ENCODE measurements at places on chromosomes 2 and 18. TPM values are rescaled to one million over a fixed set of nuclear protein-coding genes. Genes with fewer than 3 reads are reported as not detected.

DNA sequence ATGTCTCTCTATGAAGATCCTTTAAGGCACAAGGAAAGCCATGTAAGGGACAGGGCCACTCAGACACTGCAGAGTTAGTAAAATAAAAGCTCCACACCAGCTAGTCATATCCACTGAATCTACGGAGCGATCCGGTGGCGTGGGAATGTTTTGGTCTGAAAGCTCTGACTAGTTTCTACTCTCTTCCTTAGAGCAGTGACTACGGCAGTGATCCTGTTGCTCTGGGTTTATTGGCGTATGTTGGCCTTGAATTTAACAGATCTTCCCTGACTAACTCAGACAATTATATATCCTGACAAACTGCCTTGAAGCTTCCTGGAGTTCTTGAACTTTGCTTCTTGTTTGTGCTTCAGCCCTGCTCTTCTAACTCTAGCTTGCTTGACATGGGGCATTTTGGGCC, 115.3 kb upstream of the FZD5 start:
- H3K27ac ChIP-seq, result no peak overlapping the region
- no peaks in the 10 kb centered on the region for H3K36me3 ChIP-seq
- H3K4me3 ChIP-seq, result no peak overlapping the region
- no peak for DNase-seq
- H3K4me1 ChIP-seq, result no peaks in the 10 kb centered on the region

- H3K27me3 ChIP-seq, result no peaks in the 10 kb centered on the region
- no peak overlapping the region for H3K4me3 ChIP-seq
- H3K36me3 ChIP-seq, result no peaks in the 10 kb centered on the region
- H3K27ac ChIP-seq, result no peak overlapping the region
- no peak for DNase-seq
Measured at GRCh38 chr2:112683550-112684414, 37.0 kb upstream of the NT5DC4 start.

DNA sequence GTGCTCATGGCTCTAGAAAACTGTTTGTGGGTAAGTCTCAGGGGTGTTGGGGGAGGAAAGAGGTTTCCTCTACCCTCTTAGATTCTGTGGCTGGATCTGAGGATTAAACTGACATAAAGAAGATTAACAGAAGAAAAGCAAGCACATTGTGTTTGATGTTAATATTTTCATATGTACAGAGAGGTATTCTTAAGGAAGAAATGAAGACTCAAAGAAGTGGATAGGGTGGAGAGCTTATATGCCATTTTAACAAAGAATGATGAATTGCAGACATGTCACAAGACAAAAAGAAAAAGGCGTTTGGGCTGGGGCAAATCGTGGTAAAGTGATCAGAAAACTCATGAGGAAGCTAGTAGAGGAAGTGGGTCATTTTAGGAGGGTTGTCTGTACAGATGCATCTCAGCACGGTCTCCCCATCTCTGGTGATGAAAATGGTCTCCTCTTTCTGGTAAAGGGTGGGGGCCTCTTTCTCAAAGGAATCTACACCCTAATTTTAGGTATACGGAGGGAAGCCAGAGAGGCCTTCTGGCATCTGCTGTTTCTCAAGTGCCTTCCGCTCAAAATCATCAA, 17.8 kb downstream of the FAM110C start:
- no peak overlapping the region for H3K4me3 ChIP-seq
- no peaks in the 10 kb centered on the region for H3K27me3 ChIP-seq
- H3K27ac ChIP-seq, result no peak overlapping the region
- H3K4me1 ChIP-seq, result peaks cover 5% of the 10 kb centered on the region
- DNase-seq, result no peak

DNA sequence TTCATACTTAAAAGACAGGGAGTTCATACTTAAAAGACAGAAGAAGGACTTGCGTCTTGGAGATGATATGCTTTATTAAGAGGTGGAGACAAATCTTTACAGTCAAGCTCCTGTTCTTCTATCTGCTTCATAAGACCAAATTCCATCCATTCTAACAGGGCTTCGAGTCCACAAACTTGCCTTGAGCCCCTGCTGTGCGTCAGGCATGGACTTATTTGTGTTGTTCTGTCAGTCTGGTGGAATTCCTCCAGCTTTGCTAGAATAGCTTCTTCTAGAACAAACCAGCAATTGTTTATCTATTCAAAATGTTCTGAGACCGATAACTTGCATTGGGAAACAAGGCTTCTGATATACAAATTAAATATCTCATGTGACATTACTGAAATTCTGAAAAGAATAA, 73.9 kb upstream of the SOX11 start:
- no peaks in the 10 kb centered on the region for H3K27me3 ChIP-seq
- DNase-seq, result no peak
- H3K4me1 ChIP-seq, result no peaks in the 10 kb centered on the region
- no peak overlapping the region for H3K4me3 ChIP-seq

DNA sequence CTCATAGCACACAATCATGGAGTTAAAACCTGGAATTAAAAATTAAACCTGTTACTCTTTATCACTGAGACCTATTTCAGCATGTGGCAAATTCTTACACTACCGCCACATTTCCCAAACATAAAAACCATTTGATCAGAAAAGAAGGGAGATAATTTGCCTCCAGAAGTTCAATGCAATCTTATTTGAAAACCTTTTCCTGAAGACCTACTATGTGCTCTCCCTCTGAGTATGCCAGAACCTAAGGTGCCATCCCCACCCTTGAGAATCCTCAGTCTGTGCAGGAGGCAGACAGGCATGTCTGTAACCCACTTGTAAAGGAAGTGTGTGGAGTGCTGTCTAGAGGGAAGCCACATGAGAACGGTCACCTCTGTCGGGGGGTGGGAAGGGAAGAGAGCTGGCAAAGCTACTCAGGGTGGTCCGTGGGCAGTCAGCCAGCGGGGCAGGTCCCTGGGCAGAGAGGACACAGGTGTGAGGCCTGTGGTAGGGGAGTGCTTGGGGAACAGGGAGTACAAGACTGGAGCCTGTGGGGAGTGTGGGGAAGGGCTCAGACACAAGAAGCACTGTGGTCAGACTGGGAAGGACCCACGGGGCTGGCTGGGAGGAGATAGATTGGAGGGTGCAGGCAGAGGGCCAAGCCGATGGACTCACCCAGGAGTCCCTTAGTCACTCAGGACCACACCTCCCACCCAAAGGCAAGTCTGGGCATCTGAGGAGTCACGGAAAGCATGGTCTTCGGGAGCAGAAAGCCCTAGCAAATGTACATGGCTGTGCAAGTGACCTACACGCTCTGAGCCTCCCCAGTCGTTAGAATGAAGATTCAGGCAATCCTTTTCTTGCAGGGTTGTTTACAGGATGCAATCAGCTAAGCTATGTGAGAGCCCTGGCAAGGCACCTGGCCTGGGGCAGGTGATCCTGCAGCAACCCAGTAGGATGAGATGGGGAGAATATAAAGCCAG, 22.8 kb downstream of the CRACDL start:
- peaks cover 8% of the 10 kb centered on the region for H3K4me1 ChIP-seq
- no peaks in the 10 kb centered on the region for H3K36me3 ChIP-seq
- H3K4me3 ChIP-seq, result no peak overlapping the region
- H3K27me3 ChIP-seq, result peaks cover 7% of the 10 kb centered on the region

DNA sequence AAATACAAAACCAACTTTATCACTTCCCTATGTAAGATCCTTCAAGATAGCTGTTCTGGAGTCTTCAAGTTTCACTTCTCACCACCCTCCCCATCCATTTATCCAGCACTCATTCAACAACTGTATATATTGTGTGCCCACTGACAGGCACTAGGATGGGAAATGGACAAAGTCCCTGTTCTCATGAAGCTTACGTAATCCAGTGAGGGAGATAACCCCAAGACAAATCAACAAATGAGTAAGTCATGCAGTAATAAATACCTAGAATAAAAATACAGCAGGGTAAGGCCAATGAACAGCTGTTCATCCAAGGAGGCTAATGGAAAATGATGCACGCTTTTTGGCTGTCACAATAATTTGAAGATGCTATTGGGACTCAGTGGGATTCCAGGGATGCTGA, 133.8 kb downstream of the MEMO1 start:
- no peak overlapping the region for H3K27ac ChIP-seq
- no peaks in the 10 kb centered on the region for H3K27me3 ChIP-seq
- no peaks in the 10 kb centered on the region for H3K4me1 ChIP-seq
- no peak overlapping the region for H3K4me3 ChIP-seq

GRCh38 chr2:151853070-151853758, 25.0 kb upstream of the ARL5A start:
- DNase-seq, result no peak
- H3K4me3 ChIP-seq, result no peak overlapping the region
- H3K27ac ChIP-seq, result no peak overlapping the region

- H3K36me3 ChIP-seq, result no peaks in the 10 kb centered on the region
- no peak for DNase-seq
Measured at GRCh38 chr2:60070736-60071489, 482.5 kb downstream of the BCL11A start.

DNA sequence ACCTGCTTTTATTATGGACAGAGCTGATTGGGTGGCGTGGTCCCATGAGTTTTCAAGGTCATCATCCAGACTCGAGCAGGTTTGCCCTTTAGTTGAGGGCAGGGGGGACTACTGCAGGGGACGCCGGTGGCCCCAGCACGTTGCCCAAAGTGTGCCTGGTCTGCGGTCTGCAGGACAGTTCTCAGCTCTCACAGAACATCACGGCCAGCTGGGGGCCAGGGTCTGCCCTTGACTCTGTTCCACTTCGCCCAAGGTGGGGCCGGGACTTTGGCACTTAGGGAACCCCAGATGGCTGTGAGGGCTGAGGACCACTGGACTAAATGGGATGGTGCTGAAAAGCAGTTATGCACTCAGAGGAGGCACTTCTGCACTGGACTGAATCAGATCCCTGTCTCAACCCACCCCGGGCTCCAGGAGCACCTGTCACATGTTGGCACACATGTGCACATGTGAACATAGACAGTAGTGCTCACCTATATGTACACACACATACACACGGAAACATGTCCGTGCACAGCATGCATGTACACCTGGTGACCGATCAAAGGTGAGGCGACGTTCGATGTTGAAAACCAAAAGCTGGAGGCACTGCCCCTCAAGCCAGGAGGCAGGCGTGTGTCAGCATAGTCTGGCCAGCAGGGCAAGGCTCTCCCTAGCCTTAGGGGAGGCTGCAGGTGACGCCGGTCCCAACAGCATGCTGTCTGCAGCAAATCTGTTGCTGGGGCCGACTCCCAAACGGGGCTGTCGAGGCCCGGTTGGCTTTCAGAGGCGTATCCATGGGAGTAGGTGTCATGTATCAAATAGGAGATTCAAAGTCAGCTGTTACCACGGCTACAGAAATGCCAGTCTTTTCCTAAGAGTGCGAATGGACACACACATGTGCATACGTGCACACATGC, 10.2 kb downstream of the ANO7 start:
- no peaks in the 10 kb centered on the region for H3K36me3 ChIP-seq
- H3K4me3 ChIP-seq, result no peak overlapping the region
- DNase-seq, result no peak
- no peaks in the 10 kb centered on the region for H3K4me1 ChIP-seq
- no peaks in the 10 kb centered on the region for H3K27me3 ChIP-seq
- H3K27ac ChIP-seq, result no peak overlapping the region

- DNase-seq, result no peak
- H3K27me3 ChIP-seq, result no peaks in the 10 kb centered on the region
- H3K27ac ChIP-seq, result no peak overlapping the region
- H3K4me3 ChIP-seq, result no peak overlapping the region
Measured at GRCh38 chr18:22335731-22336198, 82.0 kb downstream of the CTAGE1 start.

GRCh38 chr2:166775176-166775575, 113.1 kb upstream of the XIRP2 start:
- no peak overlapping the region for H3K4me3 ChIP-seq
- no peak for DNase-seq
- no peaks in the 10 kb centered on the region for H3K4me1 ChIP-seq
- no peaks in the 10 kb centered on the region for H3K36me3 ChIP-seq
- H3K27me3 ChIP-seq, result no peaks in the 10 kb centered on the region

CTLA4 gene
- total RNA-seq, result 1.1 TPM

DNA sequence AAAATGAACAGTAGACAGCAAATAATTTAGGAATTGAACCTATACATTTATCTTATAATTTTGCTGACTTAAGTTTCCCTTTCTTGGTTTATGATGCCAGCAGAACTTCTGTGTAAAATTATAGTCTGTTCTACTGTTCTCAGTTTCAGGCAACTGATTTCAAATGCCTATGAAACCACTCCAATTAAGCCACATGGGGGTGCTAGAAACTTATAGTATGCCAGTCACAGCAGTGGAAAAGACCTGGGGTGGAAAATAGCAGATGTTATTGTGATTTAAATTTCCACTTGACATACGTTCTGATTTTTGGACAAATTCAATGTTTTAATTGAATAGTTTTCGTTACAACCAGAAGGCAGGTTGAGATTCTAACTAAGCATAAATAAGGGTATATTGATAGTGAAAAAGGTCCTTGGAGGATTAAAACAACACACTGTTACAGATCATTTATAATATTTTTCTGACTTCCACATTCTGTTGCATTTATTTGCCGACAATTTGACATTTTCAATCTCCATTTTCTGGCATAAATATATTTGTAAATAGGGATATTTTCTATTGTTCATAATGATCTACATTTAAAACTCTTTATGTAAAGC, 61.4 kb downstream of the CPS1 start:
- DNase-seq, result no peak
- H3K36me3 ChIP-seq, result no peaks in the 10 kb centered on the region
- no peak overlapping the region for H3K27ac ChIP-seq
- no peaks in the 10 kb centered on the region for H3K27me3 ChIP-seq

B3GNT7 gene
- total RNA-seq, result 14.3 TPM

CCDC93 gene
- total RNA-seq, result 86.7 TPM

All from B cell (primary cell).